COR-L47 (cell line): ENCODE measurements at places on chromosomes 1 and 21.
A peak's percentile ranks its signal among the peaks of the same experiment; 100 is the strongest.

DNA sequence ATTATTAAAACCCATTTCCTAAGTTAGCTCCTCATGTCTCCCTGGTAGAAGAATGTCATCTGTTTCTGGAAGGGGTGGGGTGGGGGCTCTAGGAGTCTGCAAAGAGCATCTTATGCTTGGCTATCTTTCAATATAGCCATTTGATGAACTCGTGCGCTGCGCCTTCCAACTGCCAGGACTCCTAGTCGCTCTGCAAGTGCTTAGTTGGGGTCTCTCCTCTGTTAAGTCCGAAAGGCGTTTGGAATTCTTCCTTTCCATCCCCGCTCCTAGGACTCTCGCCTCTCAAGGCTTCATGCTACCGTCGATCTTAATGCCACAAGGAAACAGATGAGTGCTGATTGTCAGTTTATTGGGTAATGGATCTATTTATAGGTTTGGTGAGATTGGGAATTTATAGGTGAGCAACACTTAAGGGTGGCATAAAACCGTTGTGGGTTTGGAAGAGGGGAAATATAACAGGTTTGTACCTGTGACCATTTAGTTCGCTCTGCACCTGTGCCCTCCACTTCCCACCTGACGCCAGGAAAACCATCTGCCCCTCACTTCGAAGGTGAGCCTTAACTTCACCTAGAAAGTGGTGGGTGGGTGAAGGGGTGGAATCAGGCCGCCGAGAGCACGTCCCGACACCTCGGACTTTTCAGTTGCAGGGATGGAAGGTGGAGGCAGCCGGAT lies 1.1 kb downstream of the KCNH1 start:
- DNase-seq = no peak

- DNase-seq = no peak
These were observed 15.1 kb downstream of the RNF19B start for GRCh38 chr1:32949519-32949918.

- DNase-seq = no peak
These were observed 15.7 kb upstream of the DMRTA2 start for GRCh38 chr1:50438945-50439344.

DNA sequence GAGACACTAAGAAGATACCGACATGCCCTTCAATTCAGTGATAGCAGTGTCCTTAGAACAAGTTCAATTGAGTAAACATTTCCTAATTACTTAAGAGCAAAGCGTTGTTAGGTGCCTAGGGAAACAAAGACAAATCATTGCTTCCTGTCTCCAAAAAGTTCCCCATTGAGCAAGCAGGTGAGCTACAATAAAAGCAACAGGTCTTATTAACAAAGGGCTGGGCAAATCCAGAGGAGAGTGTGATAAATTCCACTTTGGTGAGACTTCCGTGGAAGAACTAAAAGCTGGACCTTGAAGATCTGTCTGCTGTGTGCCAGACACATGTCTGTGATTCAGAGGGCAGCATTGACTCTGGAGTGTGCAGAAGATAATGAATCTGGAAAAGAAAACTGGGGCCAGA lies 1.9 kb upstream of the TUT4 start:
- peak; percentile 75 for DNase-seq

- DNase-seq = no peak
These were observed 70.7 kb downstream of the AGPAT3 start for GRCh38 chr21:43935711-43936110.
